T-helper 17 cell (primary cell): ENCODE measurements at places on chromosomes 16 and 17.

DNA sequence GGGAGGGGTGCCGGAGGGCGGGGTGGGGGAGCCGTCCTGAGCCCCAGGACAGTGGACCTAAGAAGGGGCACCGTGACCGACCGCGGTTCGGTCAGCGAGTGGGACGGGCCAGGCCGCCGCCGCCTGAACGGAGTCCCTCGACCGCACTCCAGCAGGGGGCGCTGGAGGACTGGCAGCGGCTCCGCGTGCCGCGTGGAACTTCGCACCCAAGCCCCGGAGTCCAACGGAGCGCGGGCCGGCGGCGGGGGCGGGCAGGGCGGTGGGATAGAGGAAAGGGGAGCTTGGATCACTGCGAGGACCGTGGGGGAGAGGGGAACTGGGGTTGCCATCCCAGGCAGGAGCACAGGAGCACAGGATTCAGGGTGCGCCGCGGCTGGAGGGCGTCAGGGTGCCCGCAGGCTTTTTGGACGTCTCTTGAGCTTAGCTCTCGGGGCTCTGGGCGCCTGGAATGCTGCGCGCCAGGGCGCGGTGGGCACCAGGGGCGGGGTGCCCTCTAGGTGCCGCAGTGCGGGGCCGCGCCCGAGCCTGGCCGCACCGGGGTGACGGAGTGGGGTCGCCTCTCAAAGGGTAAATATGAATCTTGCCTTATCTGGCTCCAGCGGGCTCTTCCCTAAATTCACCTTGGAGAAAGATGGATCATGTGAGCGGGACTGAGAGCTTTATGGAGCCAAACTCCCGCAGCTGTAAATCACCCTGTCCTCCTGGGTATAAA is 379 bp upstream of the OTOP2 start:
- DNase-seq = peak; percentile 78

DNA sequence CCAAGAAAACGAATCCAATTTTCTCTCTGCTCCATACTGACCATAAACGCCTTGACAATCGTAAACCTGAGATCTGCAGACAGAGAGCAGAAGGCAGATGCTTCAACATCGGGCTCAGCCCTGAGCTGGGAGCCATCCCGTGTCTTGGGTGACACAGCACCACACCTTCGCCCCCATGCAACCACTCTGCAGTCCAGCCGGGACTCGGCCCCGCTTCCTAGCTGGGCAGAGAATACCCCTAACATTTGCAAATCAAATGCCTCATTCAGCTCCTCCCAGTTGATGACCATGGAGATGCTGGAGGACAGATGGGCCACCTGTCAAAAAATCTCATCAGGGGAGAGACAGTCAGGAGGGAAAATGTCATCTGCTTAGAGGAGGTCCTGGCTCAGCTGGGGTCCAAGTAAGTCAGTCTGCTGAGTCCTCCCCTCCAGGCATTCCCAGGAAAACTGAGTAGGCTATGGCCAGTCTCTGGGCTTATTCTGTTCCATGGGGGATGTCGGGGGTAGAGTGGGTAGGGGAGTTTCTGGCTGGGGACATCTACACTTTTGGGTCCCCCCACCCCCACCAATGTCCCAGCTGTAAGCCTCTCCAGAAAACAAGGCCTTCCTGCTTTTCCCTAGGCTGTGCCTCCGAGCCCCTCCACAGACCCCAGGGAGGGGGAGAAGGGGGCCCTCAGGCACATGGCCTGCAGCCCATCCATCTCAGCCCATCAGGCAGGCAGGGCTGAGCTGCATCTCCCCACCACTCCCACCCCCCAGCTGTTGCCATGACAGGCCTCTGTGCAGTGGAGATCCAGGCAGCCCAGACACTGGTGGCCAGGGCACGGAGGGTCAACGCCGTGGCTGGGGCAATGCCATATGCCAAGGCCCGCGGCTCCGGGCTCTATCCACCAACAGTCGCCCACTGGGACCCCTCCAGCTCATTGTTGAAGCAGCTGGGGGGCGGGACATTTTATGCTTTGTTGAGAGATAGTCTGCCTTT is 158.6 kb downstream of the AXIN2 start:
- DNase-seq = no peak

DNA sequence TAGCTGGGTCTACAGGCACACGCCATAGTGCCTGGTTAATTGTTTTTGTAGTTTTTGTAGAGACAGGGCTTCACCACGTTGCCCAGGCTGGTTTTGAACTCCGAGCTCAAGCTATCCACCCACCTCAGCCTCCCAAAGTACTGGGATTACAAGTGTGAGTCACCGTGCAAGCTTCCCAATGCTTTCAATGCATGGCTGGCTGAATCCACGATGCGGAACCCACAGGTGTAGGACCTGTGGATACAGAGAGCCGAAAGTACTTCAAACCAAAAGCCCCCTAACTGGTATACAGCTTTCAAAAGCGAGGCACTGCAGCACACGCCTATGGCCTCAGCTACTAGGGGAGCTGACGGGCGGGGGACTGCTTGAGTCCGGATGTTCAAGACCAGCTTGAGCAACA is 44.8 kb downstream of the METTL16 start:
- no peak for DNase-seq

DNA sequence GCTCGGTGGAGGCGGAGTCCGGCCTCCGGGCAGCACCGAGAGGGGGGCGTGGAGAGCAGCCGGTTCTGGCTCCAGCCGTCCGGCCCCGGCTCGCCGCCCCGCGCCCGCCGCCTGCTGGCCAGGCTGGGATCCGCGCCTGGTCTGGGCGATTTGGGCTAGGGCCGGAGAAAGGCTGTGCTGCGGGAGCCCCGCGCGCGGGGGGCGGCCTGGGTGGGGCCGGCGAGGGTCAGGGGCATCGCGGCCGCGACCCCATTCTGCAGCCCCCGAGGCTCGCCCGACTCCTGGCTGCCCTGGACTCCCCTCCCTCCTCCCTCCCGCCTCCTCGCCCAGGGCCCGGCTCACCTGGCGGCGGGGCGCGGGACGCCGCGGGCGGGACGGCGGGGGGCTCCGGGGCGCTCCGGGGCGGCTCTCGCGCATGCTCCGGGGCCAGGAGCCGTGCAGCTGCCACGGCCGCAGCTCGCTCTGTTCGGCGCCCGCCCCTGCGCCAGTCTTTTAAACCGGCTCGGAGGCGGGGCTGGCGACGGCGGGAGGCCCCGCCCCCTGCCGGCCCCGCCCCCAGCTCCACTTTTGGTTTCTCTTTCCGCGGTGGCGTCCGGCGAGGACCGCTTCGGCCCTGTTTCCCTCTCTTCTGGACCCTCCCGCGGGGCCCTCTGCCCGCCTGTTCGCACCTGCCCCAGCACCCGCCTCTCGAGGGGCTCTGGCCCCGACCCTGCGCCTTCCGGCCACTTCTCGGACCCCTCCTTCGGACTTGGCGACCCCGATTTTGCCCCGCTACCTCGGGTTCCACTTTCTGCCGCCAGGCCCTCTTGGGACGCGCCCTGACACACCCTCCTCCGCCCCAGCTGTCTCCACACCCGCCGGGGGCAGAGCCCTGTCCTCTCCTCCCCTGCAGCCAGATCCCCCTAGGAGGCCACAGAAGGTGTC is at the start of gene SOCS1:
TSS of gene SOCS1 (minus strand) at position 468 of the 924 bp plus-strand sequence. CDS start 726 bp downstream, outside the sequence.
- peak; percentile 84 for DNase-seq

- DNase-seq = no peak
These were observed 4.5 kb downstream of the C17orf50 start for GRCh38 chr17:35765086-35765710.

- no peak for DNase-seq
These were observed 123.0 kb upstream of the DYNLRB2 start for GRCh38 chr16:80417706-80418271.

DNA sequence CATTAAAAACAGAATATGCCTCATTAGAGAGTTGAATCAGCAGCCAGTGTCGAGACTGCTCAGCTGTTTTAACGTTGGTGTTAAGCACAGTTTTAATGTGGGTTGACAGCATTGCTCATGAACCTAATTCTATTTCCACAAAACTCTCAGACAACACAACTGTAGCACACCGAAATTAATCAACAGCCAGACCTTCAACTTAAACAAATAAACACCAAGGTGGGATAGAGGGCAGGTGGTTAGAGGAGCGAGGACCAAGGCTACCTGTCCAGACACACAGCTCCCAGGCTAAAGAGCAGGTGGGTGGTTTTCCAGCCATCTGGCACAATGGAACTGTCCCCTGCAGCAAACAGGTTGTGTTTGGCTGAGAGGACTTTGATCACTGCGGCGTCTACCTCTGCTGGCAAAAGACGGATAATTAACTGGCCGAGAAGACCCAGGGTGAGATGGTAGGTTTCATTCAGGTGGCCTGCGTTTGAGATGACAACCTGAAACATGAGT is 69.6 kb upstream of the ATP2A3 start:
- DNase-seq = no peak
